ENCODE measurements at places on chromosomes 2 and 18.

- no peak for DNase-seq
Measured at GRCh38 chr2:219475278-219475677, 23.4 kb upstream of the GMPPA start.

DNA sequence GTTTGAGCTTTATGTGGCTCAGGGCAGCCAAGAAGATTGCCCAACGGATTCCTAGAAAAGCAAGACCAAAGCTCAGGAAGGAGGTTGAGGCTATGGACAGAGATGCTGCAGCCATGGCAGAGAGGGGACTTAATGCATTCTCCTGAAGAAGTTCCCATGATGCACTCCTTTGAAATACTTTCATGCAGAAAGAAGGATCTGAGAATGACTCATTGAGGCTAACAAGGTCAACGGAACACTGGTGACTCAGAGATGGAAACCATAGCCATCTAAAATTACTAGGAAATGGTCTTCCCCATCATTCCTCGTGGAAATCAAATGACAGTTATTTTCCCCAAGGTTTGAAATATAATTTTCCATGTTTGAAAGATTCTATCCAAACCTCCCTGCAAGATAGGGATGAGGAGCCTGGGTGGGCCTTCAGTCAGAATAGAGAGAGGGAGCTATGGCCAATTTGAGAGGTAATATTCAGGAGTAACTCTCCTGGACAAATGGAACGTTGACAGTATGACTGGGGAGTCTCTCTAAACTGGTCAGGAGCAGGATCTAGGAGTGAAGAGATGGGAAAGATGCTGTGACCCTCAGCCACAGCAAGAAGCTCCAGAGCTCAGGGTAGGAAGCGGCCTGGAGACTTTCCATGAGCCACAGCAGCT is 63.0 kb downstream of the REEP1 start:
- DNase-seq: no peak

DNA sequence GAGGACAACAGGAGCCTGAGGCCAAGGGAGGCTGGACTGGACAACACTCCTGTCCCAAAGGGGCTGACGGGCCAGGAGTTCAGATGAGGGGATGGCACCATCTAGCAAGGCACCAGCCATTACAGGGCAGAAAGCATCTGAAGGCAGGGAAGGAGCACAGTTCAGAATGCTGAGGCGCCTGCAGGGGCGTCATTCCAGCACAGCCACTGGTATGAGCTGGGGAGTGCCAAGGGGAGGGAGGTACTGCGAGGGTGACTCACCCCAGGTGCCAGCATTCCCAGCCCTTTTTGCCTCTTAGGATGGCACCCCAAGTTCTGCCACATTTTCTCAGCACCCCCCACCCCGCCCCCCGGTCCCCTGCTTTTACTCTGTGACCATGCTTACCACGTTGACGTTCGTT is 129.8 kb upstream of the EPAS1 start:
- no peak for DNase-seq

DNA sequence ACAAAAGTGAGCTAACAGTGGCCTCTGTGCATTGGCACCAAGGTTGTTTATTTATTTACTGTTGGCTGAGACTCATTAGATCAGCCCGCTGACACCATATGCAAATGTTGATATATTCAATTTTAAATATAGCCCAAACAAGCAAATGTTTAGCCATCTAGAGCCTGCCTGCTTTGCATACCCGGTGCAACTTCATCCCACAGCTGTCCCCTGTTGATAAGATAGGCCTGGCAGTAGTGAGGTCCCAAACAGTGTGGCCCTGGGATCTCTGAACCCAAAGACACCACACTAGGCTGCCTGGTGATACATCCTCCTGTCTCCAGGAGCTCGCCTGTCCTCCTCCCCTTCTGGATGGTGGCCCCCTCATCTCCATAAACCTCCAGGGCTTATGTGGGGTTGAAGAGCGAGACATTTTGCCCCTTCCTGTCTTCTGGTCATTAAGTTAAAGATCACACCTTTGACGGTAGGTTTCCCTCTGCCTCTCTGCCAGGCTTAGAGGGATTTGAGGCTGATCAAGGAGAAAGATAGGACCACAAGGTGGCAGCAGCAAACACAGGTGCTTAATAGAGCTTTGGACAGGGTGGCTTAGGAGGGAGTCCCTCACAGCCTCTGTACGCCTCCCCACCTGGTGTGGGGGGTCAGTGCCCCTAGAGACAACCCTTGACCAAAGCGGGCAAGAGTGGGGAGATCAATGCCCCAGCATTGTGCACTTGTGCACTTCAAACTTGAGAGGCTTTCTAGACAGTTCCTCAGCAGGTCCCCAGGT is 23.7 kb upstream of the MYO5B start:
- no peak for DNase-seq

DNA sequence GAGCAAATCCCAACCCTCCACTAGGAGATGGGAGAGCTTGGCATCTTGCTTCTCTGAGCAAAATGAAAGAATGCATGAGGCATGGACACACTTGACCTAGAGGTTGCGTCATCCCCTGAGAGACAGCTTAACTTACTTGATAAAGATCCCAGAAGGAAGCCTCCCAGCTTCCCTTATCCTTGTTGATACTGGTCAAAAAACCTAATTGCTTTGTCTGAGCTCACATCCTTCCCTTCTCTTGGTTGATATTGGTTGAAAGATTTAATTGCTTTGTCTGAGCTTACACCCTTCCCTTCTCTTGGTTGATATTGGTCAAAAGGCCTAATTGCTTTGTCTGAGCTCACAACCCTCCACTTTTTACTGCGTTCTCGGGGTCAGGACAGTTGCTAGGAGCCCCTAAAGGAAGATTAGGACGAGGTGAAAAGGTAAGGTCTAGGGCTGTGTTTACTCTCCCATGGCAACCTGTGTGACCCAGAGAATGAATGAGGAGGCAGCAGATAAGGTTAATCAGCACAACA is 12.2 kb upstream of the BOD1L2 start:
- no peak for DNase-seq

GRCh38 chr2:182355815-182356214 is 71.0 kb downstream of the PDE1A start:
- no peak for DNase-seq

GRCh38 chr2:16172324-16173175 is 232.2 kb downstream of the MYCN start:
- DNase-seq: no peak

DNA sequence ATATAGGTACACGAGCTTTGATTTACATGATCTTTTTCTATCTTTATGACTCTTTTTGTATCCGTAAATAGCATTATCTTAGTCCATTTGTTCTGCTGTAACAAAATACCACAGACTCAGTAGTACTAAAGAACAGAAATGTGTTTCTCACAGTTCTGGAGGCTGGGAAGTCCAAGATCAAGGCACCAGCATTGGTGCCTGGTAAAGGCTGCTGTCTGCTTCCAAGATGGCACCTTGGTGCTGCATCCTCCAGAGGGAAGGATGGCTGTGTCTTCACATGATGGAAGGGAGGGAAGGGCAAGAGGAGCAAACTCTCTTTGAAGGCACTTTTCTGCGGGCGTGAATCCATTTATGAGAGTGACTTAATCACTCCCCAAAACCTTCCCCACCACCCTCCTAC is 36.0 kb downstream of the EIF5B start:
- no peak for DNase-seq

Data from stimulated activated CD8-positive, alpha-beta memory T cell treated with anti-CD3 and anti-CD28 coated beads, Interleukin-12 subunit alpha, Interleukin-12 subunit beta, amount 100 ng/mL, for 4 hours (primary cell).